Activated CD4-positive, alpha-beta T cell treated with anti-CD3 and anti-CD28 coated beads, Interleukin-2, amount 50 U/mL, for 48 hours (primary cell): ENCODE measurements at places on chromosomes 7 and 10.

- DNase-seq = no peak
Observed at GRCh38 chr10:27390681-27391080, 113.4 kb upstream of the RAB18 start.

GRCh38 chr7:12025246-12025645, 185.8 kb upstream of the TMEM106B start:
- no peak for DNase-seq

- DNase-seq = no peak
Observed at GRCh38 chr7:71988201-71988600, 423.9 kb downstream of the CALN1 start.

- DNase-seq = no peak
Observed at GRCh38 chr7:147509035-147509501, 1081.5 kb upstream of the C7orf33 start.

- no peak for DNase-seq
Observed at GRCh38 chr7:2266911-2267310, 24.9 kb downstream of the NUDT1 start.

GRCh38 chr10:62779487-62780248, 24.9 kb upstream of the ADO start:
- DNase-seq = peak; percentile 83

GRCh38 chr10:12564173-12564572, 214.8 kb downstream of the CAMK1D start:
- DNase-seq = no peak

DNA sequence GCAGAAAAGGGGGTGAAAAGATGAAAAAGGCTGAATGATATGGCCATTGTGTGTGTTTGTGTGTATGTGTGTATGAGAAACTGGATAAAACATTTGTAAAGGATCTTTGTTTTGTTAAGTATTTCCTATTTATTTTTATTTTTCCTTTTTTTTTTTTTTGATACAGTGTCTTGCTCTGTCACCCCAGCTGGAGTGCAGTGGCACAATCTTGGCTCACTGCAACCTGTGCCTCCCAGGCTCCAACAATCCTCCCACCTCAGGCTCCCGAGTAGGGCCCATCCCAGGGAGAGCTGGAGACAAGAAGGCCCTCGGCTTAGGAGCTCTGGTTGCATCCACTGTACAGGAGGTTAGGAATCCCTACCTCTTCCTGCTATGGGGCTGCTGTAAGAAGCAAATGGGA, 6.9 kb upstream of the CALML5 start:
- no peak for DNase-seq

DNA sequence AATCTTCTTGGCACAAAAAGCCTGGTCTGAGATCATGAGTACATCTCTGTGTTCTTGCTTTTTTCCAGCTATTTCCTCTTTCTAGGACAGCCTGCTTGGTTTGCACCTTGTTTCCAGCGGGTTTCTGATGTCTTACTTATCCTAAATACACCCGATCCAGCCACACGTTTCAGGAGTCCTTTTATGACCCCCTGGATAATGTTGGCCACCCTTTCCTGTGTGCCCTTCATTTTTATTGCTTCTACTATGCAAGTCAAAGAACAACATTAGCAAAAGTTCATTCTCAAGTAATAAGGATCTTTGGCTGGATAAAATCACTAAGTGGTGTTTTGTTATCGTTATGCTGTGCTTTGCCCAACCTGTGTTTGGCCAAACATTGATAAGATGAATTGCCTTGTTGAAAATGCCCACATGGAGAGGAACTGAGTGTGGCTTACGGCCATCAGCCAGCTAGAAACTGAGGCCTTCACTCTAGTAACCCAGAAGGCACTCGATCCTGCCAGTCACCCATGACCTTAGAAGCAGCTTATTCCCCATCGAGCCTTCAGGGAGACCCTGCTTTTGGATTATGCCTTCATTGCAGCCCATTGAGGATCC, 28.7 kb upstream of the AKR1C1 start:
- no peak for DNase-seq

DNA sequence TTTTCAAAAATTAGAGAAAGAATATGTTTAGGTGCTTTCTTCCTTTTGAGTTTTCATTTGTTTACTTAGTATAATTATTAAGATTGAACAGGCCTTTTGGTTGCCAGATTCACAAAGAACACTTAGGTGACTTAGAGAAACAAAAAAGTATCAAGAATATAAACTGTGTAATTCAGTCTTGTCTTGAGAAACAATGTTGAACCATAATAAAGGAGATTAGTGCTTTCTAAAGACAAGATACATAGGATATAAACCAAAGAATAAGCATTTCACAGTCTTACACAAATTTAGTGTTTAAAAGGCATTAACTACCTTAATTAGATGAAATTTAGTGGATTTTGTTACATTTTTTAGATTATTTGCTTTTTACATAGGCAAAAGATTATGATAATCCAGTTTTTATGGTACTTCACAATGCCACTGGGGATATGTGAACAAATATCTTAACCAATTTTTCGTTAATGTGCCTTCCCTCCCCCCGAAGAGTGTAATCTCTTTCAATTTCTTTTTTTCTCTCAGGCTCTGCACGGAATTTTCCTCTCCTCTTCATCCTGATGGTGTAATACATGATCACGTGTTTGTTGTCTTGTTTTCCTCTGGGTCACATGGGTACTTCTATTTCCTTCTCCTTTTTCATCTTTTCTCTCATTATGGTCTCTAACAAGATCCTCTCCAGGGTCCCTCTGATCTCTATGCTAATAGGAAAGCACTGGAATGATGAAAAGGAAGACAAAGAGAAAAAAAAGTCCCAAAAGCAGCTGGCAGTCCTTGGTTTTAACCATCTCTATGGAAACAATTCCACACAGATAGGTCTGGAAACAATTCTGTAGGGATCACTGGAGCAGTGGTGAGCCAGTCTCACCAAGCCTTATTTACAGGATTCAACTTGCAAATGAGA, 3.7 kb upstream of the HNRNPH3 start:
- DNase-seq = no peak
